ENCODE measurements at places on chromosomes 5 and 9.

- no peak for DNase-seq
Observed at GRCh38 chr9:136648751-136649150, 14.0 kb upstream of the EGFL7 start.

- no peak for DNase-seq
Observed at GRCh38 chr5:170632266-170632984, 128.6 kb downstream of the KCNIP1 start.

- DNase-seq, result no peak
Observed at GRCh38 chr9:119050281-119050680, 319.0 kb downstream of the BRINP1 start.

GRCh38 chr5:54653956-54654614 is 136.5 kb downstream of the SNX18 start:
- no peak for DNase-seq

DNA sequence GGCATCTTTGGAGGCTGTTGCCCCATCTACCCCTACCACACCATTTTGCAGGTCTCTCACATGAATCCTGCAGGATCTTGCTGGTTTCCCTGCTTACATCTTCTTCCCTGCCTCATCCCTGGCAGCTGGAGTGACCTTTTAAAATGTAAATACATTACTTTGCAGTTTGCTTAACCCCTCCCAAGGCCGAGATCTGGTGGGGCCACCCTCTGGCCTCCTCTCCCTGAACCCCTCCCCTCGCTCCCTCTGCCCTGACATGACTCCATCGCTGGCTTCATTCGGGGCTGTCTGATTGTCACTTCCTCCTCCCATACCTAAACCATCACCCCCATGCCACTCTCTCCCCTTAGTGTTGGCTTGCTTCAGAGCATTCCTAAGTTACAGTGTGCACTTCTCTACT is 12.6 kb upstream of the PALM2AKAP2 start:
- DNase-seq, result no peak

DNA sequence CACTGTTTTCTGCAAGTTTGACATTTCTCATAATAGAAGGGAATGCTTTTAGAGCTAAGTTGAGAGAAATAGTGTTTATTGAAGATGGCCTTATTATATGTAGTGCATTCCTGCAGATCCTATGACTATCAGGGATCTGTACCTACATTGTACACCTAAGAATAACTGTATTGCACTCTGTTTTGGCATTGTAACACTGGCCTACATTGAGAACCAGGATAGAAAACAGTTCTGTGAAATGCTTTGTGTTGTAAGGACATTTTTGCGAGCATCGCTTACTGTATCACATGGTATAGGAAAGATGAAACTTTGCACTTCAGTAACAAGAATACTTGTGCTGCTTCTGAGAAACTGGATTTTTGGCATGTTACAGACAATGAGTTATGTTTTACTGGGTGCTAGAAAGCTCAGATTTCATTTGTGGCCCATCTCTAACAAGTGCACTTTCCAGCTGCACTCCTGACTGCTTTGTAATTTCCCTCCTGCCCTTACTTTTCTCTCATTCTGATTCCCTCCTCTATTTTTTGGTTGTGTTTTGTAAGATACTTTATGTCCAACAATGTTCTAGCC is 30.6 kb downstream of the C9orf85 start:
- DNase-seq, result no peak

GRCh38 chr5:150404941-150405816 is 7.5 kb downstream of the CD74 start:
- DNase-seq, result no peak

GRCh38 chr5:145316282-145316681 is 518.9 kb downstream of the PRELID2 start:
- DNase-seq, result no peak

GRCh38 chr9:86732514-86733171 is 214.7 kb downstream of the GAS1 start:
- DNase-seq, result peak; percentile 77
